ENCODE measurements at places on chromosomes 11 and 22.
A peak's percentile ranks its signal among the peaks of the same experiment; 100 is the strongest.

DNA sequence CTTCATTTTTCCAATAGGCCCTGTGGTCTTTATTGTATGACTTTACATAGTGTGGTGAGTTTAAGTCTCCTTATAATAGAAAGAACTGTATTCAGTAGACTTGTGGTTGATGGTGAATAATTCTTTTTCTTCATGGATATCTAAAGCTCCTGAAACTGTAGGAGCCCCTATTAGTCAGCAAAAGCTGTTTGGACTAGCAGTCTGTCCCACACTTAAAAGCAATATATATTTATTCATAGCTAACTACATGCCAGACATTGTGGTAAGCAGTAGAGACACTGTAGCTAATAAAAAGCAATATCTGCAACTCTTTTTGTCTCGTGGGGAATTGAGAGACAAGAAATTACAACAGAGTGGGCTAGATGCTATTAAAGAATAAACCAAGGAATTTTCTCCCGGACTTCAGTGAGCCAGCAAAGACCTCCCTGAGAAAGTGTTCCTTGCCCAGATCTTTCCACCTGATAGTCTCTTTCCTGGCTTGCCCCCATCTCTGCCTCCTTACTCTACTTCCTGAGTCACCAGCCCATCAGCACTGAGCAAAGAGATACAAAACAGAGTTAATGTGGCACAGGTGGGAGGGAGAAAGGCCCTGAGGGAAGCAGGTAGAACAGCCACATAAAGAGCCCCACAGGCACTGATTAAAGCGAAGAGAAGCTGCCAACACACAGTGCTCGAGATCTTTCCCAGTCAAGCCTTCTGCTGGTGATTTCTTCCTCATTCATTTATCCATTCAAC, 1.4 kb upstream of the OR52W1 start:
- no peak overlapping the region for H3K27ac ChIP-seq
- no peaks in the 10 kb centered on the region for H3K27me3 ChIP-seq
- no peak for DNase-seq
- H3K4me3 ChIP-seq, result no peak overlapping the region

DNA sequence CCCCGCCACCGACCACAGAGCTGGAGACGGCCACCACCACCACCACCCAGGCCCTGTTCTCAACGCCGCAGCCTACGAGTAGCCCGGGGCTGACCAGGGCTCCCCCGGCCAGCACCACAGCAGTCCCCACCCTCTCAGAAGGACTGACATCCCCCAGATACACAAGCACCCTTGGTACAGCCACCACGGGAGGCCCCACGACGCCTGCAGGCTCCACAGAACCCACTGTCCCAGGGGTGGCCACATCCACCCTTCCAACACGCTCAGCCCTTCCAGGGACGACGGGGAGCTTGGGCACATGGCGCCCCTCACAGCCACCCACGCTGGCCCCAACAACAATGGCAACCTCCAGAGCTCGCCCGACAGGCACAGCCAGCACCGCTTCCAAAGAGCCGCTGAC, 18.8 kb downstream of the MUC5B start:
- H3K27ac ChIP-seq, result no peak overlapping the region
- no peaks in the 10 kb centered on the region for H3K4me1 ChIP-seq
- H3K4me3 ChIP-seq, result no peak overlapping the region
- no peaks in the 10 kb centered on the region for H3K27me3 ChIP-seq
- DNase-seq, result no peak

GRCh38 chr22:38748487-38749136, 7.2 kb downstream of the SUN2 start:
- DNase-seq, result no peak
- H3K36me3 ChIP-seq, result peaks cover 40% of the 10 kb centered on the region
- peaks cover 31% of the 10 kb centered on the region for H3K4me1 ChIP-seq
- H3K4me3 ChIP-seq, result no peak overlapping the region
- no peaks in the 10 kb centered on the region for H3K27me3 ChIP-seq

- no peak overlapping the region for H3K4me3 ChIP-seq
- no peaks in the 10 kb centered on the region for H3K27me3 ChIP-seq
- peaks cover 27% of the 10 kb centered on the region for H3K36me3 ChIP-seq
- no peak overlapping the region for H3K27ac ChIP-seq
These were observed 80.6 kb downstream of the BCR start for GRCh38 chr22:23260645-23261581.

DNA sequence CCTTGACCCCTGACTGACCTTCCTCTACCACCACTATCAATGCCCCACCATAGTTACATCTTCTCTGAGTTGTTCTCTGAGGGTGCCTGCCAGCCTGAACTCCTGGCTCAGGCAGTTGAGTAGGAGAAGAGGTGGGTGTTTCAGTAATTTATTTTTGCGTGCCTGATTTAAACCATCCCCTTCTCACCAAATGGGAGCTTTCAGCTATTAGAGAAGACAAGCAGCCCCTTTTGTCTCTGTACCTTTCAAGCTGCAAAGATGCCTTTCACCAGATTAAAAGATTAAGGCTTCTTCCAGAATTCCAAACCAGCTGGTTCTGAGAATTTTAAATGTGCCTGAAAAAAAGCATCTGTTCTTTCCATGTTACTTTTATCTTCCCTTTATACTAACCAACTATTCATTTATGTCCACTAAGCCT, 223.8 kb downstream of the FAM76B start:
- DNase-seq, result no peak
- H3K27ac ChIP-seq, result no peak overlapping the region
- no peaks in the 10 kb centered on the region for H3K36me3 ChIP-seq

DNA sequence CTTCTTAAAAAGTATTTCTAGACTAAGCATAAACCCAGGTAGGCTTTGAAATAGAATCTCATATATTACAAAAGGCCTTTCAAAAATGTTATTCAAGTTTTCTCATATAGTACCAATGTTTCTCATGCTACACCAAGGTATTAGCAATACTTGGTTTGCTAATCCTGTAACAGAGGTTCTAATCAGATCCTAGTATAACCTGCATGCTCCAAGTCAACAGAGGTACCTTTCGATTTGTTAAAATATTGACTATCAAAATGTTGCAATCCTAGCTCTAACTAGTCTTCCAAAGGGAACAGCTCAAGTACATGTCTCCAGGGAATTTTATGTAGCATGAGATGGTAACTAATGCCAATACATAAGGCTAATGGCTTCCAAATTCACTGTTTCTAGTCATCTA, 98.1 kb upstream of the APOA1 start:
- no peak for DNase-seq
- H3K36me3 ChIP-seq, result no peaks in the 10 kb centered on the region
- H3K27me3 ChIP-seq, result no peaks in the 10 kb centered on the region
- H3K4me3 ChIP-seq, result no peak overlapping the region
- no peak overlapping the region for H3K27ac ChIP-seq
- H3K4me1 ChIP-seq, result peaks cover 20% of the 10 kb centered on the region

DNA sequence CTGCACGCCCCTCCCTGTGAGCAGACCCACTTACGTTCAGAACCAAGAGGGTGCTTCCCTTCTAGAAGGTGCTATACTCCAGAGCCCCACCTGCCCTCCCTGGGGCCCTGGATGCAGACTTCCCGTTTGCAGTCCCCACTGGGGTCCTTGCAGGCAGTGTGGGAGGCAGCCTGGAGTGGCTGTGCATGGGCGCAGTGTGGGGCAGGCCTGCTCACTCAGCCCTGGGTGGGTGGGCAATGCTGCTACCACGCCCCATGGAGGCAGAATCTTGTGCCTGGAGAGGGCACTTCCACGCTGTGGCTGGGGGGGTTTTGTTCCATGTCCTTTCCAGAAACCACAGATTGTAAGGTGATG, 116.2 kb downstream of the KCNQ1OT1 start:
- no peak for DNase-seq
- no peaks in the 10 kb centered on the region for H3K4me1 ChIP-seq
- no peaks in the 10 kb centered on the region for H3K27me3 ChIP-seq
- H3K27ac ChIP-seq, result no peak overlapping the region
- H3K4me3 ChIP-seq, result no peak overlapping the region

- no peaks in the 10 kb centered on the region for H3K36me3 ChIP-seq
- peaks cover 36% of the 10 kb centered on the region for H3K4me1 ChIP-seq
- H3K4me3 ChIP-seq, result no peak overlapping the region
These were observed 1259.6 kb upstream of the TENM4 start for GRCh38 chr11:80700386-80700785.

- DNase-seq, result peak; percentile 49
- H3K4me1 ChIP-seq, result peaks cover 17% of the 10 kb centered on the region
- H3K36me3 ChIP-seq, result no peaks in the 10 kb centered on the region
- no peaks in the 10 kb centered on the region for H3K27me3 ChIP-seq
- H3K27ac ChIP-seq, result no peak overlapping the region
These were observed 21.6 kb downstream of the PPARA start for GRCh38 chr22:46171940-46172339.

DNA sequence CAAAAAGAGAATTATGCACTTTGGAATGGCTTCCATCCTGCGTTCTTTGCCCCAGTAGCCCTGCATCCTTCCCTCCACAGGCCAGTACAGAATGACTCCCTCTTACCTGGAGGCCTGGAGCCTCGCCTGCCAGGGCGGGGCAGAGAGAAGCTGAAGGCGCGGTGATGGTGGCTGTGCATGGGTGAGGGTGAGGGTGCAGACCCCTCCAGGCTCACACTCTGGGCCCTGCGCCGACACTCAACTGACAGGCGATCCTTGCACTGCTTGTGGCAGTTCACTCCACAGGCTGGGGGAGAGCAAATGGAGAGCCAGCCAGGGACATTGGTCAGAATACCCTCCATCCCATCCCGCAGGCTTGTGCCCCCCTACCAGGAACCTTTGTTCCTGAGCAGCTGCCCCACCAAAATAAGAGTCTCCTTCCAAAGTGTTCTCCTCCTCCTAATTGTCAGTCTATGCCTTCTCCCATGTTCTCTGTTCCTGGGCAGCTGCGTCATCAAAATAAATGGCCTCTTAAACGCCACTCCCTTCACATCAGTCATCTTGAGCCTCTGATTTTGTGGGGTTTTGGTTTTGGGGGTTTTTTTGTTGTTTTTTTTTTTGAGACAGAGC, 5.9 kb upstream of the NRXN2 start:
- H3K27ac ChIP-seq, result no peak overlapping the region
- no peak for DNase-seq
- H3K4me3 ChIP-seq, result no peak overlapping the region
- no peaks in the 10 kb centered on the region for H3K36me3 ChIP-seq
- H3K27me3 ChIP-seq, result peaks cover 14% of the 10 kb centered on the region

All from keratinocyte (primary cell).